ENCODE measurements at places on chromosomes 2 and 18.

GRCh38 chr2:111005307-111005706, 115.4 kb upstream of the BCL2L11 start:
- no peak for ATAC-seq

GRCh38 chr2:191432121-191432520, 186.9 kb downstream of the MYO1B start:
- ATAC-seq, result no peak

DNA sequence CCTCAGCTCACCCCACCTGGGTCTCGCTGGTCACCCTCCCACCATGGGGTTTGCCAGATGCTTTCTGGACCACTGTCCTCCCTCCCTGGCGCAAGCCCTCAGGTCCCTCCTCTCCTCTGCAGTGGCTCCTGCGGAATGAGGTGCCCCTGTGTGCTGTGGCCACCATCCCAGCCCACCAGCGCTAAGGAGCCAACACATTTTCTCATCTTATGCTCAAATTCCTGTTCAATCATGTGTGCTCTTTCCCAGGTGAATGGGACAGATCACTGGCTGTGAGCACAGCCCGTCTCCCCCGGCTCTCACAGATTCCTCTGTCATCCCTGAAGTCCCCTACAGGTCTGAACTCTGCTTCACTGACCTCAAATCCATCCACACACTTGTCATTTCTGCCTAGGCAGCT, 15.2 kb upstream of the CCDC74B start:
- ATAC-seq, result no peak

DNA sequence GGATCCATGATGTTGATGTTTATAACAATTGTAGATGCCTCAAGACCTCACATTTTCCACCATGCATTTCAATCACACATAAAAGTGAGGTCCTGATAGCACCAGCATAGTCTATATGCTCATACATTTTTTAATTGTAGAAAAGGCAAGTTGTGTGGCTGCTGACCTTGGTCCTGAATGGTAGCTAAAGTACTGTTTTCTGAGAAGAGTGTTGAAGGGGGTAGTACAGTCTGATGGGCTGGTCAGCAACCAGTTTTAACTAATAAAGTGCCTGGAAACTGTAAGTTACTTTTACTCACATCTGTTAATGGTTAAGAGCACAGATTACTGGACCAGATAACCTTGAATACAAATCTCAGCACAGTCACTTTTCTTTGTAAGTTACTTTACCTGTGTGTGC, 15.9 kb downstream of the ZNF638 start:
- ATAC-seq, result no peak

- no peak for ATAC-seq
These were observed 87.5 kb upstream of the RNF152 start for GRCh38 chr18:61980355-61980754.

- ATAC-seq, result no peak
These were observed 14.2 kb downstream of the CAVIN2 start for GRCh38 chr2:191832668-191833067.

DNA sequence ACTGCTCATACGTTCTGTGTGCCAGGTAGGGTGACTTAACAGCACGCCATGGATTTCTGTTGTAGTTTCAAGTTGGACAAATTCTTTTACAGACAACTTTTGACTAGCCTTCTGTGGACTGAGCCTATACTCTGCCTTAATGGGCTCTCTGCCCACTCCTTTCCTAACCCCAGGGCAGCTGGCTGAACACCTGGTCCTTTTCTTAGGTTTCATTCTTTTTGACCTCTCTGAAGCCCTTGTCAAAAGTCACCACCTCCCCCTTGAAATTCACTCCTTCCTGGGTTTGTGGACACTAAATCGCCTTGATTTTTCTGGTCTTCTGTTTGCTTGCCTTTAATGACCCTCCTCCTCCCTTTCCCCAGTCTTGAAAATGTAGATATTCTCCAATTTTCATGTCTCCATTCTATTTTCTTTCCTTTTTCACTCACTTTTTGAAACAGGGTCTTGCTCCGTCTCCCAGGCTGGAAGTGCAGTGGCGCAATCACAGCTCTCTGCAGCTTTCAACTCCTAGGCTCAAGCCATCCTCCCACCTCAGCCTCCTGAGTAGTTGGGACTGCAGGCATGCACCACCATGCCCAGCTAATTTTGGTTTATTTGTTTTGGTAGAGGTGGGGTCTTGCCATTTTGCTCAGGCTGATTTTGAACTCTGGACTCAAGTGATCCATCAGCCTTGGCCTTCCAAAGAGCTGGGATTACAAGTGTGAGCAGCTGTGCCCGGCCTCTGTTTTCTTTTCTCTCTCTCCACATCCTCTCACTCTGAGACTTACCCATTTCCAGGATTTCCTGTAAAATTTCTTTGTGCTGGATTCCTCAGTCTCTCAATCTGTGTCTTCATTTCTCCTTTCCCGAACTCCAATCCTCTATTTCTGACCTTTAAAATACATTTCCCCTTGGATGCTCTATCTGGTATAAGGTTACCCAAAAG, 112.9 kb downstream of the PLB1 start:
- no peak for ATAC-seq

DNA sequence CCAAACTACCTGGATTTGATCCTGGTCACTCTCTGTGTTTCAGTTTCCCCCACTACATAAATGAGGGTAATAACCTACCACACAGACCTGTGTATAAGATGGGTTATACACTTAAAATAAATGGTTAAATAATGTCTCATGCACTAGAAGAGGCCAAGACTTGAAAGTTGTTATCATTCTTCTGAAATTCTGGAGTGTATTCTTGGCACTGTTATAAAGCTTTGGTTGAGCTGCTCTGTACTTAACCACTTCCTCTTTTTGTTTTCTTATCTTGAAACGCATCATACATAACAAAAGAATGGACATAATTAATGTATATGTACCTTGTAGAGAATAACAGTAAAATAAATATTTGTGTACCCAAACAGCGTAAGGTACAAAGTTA, 281.0 kb downstream of the AFF3 start:
- no peak for ATAC-seq

DNA sequence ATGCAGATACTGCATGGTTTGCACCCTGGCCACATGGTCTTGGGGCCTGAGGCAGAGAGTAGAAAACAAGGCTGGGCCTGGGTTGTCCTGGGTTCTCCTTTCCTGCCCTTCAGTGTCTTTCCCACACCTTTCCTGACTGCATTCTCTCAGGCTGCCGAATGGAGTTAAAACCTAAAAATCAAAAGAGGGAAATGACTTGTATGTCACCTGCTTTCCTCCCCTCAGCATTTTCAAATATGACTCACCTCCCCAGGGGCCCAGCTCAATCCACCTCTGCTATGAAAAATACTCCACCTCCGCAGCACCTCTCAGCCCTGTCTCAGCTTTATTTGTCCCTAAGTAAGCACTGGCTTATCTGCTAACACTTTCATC, 457.8 kb upstream of the MEX3C start:
- no peak for ATAC-seq

GRCh38 chr2:71643674-71644357, 190.5 kb downstream of the DYSF start:
- ATAC-seq, result no peak

GRCh38 chr2:168529054-168529833, 73.2 kb downstream of the CERS6 start:
- no peak for ATAC-seq

GRCh38 chr18:55920063-55920462, 332.1 kb upstream of the TCF4 start:
- ATAC-seq, result no peak

DNA sequence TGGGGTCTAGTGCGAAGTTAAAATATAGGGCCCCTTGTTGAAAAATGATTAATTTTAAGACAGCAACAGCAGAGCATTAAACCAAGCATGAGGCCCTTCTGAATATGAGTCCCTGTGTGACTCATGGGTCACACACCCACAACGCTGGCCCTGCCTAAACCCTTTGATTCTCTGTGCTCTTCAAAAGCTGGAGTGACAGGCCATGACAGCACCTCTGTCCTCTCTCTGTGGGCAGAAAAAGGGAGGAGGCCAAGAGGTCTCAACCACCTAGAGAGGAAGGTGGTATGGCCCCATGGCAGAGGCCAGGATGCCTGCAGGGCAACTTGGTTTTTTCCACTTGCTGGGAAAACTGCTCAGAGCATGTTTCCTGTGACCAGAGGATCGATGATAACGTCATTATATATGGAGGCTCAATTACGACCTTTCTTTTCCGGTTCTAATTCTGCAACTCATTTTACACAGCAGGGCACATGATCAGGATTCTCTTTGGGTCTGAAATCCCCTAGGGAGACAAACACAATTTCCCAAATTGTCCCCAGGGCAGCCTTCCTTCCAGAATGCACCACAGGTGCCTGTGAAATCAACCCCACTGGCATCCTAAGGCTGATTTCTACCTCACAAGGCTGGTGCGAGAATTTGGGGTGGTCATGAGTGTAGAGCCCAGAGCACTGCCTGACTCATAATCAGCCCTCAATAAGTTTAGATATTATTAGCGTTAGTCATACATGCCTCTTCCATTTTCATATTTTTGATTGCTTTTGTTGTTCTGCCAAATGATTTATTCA, 102.0 kb upstream of the PPP1CB start:
- ATAC-seq, result peak; percentile 97

DNA sequence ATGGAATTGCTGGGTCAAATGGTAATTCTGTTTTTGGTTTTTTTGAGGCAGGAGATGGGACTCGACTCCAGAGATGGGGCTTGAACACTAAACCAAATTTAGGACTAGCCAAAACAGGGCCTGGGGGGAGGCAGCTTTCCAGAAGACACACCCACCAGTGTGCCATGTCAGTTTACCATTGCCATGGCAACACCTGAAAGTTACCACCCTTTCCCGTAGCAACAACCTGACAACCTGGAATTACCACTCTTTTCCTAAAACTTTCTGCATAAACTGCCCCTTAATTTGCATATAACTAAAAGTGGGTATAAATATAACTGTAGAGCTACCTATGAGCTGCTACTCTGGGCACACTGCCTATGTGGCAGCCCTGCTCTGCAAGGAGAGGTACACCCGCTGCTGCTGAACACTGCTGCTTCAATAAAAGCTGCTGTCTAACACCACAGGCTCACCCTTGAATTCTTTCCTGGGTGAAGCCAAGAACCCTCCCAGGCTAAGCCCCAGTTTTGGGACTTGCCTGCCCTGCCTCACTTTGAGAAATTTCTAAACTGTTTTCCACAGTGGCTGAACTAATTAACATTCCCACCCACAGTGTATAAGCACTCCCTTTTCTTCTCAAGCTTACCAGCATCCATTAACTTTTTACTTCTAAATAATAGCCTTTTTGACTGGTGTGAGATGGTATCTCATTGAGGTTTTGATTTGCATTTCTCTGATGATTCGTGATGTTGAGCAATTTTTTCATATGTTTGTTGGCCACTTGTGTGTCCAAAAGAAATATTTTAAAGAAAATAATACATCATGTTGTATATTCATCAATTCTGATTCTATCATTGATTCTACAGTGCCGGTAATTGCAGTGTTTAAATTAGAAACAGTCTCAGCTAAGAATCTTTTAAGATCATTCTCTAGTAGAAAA, 10.6 kb downstream of the CDK15 start:
- no peak for ATAC-seq

DNA sequence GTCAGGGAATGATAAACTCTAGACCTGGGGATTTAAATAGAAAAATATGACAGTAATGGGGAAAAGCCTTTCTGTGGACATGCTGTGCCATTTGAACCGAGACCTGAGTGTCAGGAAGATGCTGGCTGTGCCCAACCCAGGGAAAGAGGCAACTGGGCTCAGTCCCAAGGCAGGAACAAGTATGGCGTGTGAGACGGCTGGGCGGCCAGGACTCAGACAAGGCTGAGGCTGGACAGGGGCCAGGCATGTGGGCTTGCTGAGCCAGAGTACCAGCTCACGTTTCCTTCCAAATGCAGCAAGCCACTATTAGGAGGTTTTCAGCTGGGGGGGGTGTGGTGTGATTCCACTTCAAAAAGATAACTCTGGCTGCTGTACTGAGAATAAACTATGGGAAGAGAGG, 92.4 kb downstream of the INPP5D start:
- no peak for ATAC-seq

DNA sequence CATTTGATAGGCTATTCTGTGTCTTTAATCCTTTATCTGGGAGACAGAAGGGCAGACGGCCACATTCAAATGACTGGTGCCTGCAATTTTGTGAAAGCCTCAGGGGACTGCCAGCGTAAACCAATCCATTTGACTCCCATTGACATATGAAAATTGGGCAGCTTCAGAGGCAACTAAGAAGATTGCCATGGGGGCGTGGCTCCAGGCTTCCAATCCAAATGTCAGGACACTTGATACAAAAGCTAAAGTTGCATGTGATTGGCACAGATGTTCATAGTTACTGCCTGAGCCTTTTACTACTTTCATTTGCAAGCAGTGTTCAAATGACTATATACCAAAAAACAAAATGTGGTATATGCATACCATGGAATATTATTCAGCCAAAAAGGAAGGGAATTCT, 42.0 kb downstream of the SPC25 start:
- no peak for ATAC-seq

- ATAC-seq, result no peak
These were observed 303.8 kb upstream of the UBE2E3 start for GRCh38 chr2:180676520-180677025.

DNA sequence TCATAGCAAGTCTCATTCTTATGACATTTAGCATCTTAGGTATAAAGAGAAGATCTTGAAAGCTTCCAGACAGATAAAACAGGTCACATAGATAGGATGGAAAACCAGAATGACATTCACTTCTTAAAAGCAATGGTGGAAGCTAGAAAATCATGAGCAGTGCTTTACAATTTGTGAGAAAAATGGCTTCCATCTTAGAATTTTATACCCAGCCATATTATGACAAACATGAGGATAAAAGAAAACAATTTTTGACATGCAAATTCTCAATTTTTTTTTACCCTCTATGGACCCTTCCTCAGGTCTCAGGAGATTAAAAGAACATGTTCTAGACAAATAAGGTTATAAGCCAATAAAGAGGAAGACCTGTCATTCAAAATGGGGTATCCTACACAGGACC, 7.1 kb downstream of the NTSR2 start:
- ATAC-seq, result no peak

GRCh38 chr2:216918088-216918680, 58.3 kb upstream of the TNP1 start:
- no peak for ATAC-seq

DNA sequence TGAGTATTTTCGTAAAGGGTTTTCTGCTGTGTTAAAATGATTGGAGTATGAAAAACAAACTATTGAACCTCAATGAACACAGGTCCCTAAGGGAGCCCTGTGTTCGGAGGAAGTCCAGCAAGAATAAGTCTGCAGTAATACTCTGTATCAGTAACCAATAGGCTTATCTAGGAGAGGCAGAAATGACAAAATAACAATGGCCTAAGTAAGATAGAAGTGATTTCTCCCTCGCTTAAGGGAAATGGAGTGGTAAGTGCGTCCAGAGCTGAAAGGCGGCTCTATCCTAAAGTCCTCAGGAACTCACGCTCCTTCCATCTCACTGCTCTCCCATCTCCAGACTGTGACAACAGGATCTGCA, 29.3 kb upstream of the MFSD6 start:
- no peak for ATAC-seq

- ATAC-seq, result no peak
These were observed 102.4 kb downstream of the CACNB4 start for GRCh38 chr2:151996243-151997003.

DNA sequence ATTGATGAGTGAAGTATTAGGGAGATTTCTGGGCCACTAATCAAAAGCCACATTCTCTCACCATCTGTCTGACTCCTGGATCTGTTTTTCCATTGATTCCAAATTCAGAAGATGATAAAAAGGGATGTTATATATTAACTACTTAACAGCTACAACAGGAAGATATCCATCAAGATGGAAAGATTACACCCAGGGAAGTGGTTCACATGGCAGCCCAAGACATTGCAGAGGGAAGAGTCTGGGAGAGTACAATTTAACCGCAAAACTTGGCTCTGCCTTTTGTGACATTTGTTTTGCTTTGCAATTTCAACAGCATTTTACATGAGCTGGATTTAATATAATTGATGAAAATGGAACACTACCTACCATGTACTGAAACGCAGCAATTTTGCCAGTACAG, 22.5 kb upstream of the TCF4 start:
- ATAC-seq, result no peak

Data from activated CD4-positive, CD25-positive, alpha-beta regulatory T cell treated with anti-CD3 and anti-CD28 coated beads, Interleukin-2, amount 50 U/mL, for 24 hours (primary cell).